ENCODE measurements at places on chromosomes 3 and 15.

DNA sequence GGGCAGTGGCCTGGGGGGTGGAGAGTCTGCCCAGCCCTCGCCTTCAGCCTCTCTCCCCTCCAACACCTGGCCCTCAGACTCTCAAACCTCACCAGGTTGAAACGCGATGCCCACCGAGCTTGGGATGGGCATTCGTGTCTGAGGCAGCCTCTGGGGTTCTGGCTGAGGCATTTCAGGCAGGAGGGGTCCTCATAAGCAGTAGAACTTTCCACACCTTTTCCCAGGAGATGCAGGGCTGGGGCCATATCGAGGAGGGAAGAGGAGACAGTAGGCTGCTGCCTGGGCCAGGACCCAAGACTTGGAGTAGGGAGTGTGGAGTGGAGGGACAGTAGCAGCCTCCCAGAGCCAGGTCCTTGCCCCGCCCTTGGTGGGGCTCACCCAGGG is 24.6 kb downstream of the ACAA1 start:
- no peak for DNase-seq

GRCh38 chr15:62711691-62712454 is 330.7 kb upstream of the TPM1 start:
- DNase-seq, result no peak

- peak; percentile 20 for DNase-seq
Observed at GRCh38 chr3:5330152-5330810, 142.8 kb downstream of the EDEM1 start.

GRCh38 chr15:47394286-47394809 is 323.0 kb upstream of the SEMA6D start:
- no peak for DNase-seq

DNA sequence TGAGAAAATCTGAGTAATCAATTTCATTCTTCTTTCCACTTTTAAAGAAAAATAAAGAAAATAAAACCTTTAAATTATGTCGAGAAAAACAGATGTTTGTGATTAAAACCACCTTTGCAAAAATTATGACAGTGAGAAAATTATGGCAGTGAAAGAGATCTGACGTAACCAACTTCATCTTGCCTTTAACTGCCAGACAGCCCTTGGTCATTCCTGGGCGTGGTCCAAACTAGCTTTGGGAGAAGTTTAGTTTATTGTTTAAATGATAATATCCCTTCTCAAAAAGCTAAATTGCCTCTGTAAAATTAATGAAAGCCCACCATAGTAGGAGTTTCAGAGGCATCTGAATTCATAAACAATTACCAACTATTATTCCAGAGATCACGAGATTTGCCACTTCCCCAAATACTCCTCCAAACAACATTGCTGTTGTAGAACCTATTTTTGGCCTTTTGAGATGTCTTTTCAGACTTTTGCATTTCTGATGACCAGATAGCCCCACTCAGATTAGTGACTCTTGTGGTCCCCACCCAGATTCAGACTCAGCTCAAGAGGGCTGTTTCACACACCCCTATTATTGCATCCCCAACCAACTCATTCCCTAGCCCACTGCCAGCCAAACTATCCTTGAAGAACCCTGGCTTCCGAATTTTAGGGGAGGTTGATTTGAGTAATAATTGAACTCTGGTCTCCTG is 664.4 kb upstream of the CBLB start:
- DNase-seq, result no peak

GRCh38 chr15:67208396-67208795 is 46.1 kb downstream of the AAGAB start:
- no peak for DNase-seq

Data from stimulated activated CD4-positive, alpha-beta T cell treated with anti-CD3 and anti-CD28 coated beads, TNF-alpha, amount 100 ng/mL, for 48 hours (primary cell).